ENCODE measurements at places on chromosomes 12 and 14.

- DNase-seq: no peak
These were observed 4.4 kb upstream of the AMIGO2 start for GRCh38 chr12:47084172-47084571.

DNA sequence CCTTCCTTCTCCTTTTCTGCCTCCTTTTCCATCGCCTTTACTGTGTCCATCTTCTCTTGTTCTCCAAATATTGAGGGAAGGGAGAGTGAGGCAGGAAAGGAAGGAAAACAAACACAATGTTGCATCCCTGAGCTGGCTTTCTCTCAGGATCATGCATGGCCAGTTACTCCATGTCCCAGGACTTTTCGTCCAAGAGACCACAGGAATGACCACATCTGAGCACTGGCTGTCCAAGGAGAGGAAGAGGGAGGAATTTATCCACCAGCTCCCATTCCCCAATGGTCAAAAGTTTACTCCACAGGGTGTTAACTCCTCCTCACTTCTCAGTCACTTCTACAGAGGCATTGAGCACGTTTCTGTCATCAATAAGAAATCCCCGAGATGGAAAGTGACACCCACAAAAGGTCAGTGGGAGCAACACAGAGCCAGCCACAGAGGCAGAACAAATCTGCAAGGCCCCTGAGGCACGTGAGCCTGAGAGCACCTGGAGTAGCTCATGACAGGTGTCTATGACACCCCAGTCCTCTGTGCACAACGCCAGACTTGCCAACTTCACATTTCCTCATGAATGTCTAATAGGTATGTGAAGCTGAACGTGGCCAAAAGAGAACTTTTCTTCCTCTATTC, 177.3 kb upstream of the NUDT4 start:
- no peak for DNase-seq

- DNase-seq: no peak
These were observed 63.1 kb downstream of the ARMH4 start for GRCh38 chr14:58088961-58089360.

GRCh38 chr12:29625359-29625953, 128.0 kb upstream of the OVCH1 start:
- DNase-seq: no peak

- no peak for DNase-seq
These were observed 24.7 kb upstream of the C14orf180 start for GRCh38 chr14:104554608-104555429.

DNA sequence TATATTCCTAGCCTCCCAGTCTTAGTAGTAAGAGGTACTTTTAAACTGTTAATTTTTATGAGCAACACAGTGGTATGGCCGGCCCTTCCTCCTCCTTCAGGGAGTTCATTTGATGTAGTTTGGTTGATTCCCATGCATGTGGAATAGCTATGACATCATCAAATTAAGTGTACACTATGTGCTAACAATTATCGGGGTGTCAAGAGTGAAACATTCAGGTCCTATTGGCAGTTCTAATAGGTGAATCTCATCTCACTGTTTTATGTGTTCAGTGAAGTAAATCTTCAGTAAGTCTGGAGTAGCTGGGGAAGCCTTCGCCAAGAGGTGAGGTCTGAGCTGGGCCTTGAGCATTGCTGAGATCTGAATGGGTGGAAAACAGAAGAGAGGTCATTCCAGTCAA, 656.5 kb downstream of the DIO2 start:
- DNase-seq: no peak

GRCh38 chr12:26705851-26706250, 127.1 kb downstream of the ITPR2 start:
- no peak for DNase-seq

GRCh38 chr12:102540815-102541385, 60.5 kb upstream of the IGF1 start:
- DNase-seq: no peak

- DNase-seq: no peak
These were observed 28.2 kb upstream of the STAB2 start for GRCh38 chr12:103558879-103559278.

GRCh38 chr12:96210376-96211055, 16.3 kb downstream of the ELK3 start:
- peak; percentile 71 for DNase-seq

DNA sequence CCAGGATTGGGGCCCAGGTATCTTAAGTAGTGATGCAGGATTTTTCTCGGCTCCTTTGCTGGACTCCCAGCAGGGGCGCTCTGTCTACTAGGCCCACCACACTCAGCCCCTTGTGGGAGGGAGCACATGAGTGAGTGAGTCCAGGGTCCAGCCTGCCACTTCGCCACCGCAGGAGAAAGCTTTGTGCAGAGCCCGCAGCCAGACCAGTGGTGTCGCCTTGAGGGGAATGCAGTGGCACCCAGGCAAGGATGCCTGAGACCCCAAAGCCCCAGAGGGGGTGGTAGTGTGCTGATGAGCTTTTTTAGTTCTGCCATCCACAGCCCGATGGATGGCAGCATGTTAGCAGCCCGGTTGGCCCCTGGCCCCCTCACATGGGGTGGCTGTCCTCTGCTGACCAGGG, 5.4 kb upstream of the MRPS35 start:
- DNase-seq: no peak

DNA sequence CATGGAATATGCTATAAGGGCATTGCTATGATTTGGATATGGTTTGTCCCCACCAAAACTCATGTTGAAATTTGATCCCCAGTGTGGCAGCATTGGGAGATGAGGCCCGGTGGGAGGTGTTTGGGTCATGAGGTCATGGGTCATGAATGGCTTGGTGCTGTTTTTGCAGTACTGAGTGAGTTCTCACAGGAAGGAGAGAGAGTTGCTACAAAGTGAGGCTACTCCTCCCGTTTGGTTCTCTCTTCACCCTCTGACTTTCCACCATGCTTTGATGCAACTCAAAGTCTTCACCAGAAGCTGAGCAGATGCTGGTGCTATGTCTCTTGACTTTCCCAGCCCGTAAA, 388.1 kb upstream of the TMPO start:
- no peak for DNase-seq

DNA sequence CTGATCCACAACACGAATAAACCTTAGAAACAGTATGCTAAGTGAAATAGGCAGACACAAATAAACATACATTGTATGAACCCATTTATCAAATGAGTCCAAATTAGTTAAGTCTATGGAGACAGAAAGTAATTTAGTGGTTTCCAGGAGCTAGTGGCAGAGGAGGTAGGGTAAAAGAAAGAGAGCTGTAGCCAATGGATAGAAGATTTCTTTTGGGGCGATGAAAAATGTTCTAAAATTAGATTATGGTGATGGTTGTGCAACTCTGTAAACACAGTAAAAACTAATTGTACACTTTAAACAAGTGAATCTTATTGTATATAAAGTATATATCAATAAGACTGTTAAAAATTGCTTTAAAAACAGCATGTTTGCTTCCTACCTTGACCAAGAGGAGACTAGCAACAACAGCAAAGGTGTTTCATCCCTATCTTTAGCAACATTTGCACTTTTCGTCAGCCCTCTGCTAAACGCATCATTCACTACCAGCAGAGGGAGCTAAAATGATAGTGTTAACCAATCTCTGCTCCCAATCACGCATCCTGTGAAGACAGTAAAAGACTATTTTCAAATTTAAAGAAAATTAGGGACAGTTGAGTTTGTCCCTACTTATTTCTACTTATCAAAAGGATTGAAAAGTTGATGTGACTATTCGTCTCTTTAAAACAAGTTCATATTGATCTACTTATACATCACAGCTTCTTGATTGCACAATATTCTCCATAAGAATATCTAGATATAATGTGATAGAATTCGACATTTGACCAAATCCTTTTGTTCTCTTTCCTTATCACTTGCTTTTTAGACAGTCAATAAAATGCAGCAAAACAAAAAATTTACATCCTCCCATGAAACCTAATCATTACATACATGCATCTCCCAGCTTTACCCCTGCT, 24.0 kb upstream of the LGR5 start:
- DNase-seq: peak; percentile 20

DNA sequence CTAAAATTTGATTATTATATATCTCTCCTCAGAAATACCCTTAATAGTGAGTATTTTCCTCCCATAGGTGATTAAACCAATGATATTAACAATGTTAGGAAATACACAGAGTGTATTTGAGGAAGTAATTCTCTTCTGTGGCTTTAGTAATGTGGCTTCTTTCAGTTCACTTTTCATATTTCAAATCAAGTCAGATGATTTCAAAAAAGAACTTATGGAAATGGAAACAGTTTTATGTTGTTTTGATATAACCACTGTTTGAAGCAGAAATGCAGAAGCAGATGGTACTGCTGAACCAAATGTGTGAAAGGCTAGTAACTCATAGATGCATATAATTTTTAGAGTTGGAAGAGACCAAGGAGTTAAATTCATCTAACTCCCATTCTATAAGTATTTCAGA, 1.9 kb upstream of the GPR33 start:
- DNase-seq: no peak

DNA sequence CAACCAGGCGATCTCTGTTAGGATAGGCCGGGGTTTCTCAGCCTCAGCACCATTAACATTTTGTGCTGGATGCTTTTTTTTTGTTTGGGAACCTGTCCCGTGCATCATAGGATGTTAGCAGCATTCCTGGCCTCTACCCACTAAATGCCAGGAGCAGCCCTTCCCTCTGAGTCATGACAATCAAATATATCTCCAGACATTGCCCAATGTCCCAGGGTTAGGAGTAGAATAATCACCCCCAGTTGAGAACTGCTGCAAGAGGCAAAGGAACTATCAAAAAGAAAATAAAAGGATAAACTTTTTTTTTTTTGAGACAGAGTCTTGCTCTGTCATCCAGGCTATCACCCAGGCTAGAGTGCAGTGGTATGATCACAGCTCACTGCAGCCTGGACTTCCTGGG, 76.0 kb downstream of the ACACB start:
- no peak for DNase-seq

- no peak for DNase-seq
These were observed 196.6 kb upstream of the DCN start for GRCh38 chr12:91379051-91379775.

GRCh38 chr14:50560931-50561285, 963 bp downstream of the ATL1 start:
- peak; percentile 70 for DNase-seq

DNA sequence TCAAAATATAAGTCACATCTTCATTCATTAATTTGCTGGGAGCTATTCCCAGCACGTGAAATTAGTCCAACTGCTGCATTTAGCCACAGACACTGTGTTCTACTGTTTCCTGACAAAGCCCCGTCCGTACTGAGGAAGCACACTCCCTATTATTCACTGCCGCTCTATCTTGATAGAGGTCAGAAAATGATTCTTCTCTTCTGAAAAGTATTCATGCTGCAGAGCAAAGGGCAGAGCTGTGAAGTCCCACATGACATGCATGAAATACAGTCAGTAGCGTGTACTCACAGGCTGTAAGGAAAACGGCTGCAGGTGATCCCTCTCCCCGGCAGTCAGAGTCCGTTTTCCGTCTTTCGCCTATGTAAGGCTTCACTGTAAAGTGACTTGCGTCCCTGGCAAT, 302.5 kb upstream of the FKBP4 start:
- no peak for DNase-seq

- peak; percentile 11 for DNase-seq
These were observed 50.4 kb downstream of the GXYLT1 start for GRCh38 chr12:42094277-42094676.

DNA sequence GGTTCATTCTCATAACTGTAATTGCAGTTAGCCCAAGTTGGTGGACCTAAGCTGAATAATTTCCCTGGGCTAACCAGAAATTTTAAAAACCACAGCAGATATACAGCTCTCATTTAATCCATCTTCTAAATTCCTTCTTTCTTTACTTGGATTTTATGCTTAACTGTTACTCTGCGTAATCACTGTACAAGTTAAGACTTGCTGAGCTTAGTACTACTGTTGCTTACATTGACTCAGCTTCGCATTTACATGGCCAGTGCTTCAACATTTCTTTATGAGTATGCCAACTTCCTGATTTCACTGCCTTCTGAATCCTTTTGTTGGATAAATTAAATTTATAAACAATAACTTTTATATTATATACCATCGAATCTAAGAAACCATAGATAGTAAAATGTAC, 147.4 kb downstream of the SLC38A4 start:
- DNase-seq: no peak

- DNase-seq: no peak
These were observed 1.9 kb upstream of the SEL1L start for GRCh38 chr14:81535396-81536164.

GRCh38 chr12:20368651-20369304, 441 bp downstream of the PDE3A start:
- DNase-seq: no peak

DNA sequence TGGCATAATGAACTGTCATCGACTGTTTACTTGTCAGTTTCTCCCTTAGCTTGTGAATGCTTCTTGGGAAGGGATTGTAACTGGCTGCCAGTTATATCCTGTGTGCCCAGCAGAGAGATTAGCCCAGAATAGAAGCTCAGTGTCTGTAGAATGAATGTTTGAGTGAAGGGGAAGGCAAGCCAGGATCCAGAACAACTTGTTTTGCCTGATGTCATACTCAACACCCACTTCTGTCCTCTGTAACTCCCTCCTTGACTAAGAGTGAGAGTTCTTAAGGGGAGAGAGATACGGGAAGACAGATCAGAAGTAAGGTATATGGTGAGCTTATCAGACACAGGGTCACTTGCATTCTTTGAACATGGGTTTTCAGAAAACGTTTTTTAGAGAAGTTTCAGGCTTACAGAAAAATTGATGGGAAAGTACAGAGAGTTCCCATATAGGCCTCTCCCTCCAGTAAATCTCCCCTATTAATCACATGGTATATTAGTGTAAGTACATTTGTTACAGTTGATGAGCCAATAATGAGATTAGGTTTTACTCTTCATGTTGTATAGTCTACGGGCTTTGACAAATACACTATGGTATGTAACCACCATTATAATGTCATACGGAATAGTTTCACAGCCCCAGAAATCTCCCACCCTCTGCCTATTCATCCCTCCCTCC, 5.6 kb upstream of the SPPL3 start:
- no peak for DNase-seq

GRCh38 chr12:104955703-104956102, 2.4 kb downstream of the SLC41A2 start:
- DNase-seq: no peak

DNA sequence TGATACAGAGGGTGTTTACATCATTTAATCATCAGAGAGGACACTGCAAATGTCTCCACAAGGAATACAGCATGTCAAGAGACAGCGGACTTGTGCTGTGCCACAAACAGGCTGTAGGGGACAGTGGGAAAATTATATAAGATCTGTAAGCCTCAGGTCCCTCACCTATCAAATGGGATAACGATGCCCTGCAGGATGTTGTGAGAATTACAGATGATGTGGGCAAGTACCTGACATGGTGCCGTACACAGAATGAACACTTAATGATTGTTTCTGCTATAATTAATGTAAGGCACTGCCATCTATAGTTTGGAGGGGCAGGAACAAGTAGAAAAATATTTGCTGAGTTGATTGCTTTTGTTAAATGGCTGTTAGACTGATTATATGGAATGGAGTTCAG, 81.9 kb upstream of the GTF2A1 start:
- no peak for DNase-seq

GRCh38 chr12:58148405-58148804, 207.0 kb downstream of the ATP23 start:
- no peak for DNase-seq

- no peak for DNase-seq
These were observed 65.2 kb downstream of the TBC1D30 start for GRCh38 chr12:64889434-64890216.

All from activated CD4-positive, alpha-beta T cell treated with anti-CD3 and anti-CD28 coated beads for 48 hours (primary cell).